ENCODE measurements at places on chromosomes 4 and X.
A peak's percentile ranks its signal among the peaks of the same experiment; 100 is the strongest.

DNA sequence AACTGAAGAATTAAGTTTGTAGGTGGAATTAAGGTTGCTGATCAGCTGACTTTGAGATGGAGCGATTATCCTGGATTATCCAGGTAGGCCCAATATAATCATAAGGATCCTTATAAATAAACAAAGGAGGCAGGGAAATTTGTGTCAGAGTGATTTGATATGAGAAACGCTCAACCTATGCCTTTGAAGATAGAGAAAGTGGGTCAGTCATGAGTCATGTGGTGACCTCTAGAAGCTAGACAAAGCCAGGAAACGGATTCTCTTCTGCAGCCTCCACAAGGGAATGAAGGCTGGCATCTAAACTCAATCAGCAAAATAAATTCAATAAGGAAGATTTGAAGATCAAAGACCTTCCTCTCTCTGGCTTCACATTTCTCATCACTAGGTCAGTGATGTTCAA, 41.5 kb upstream of the SMIM10 start:
- no peak for DNase-seq

DNA sequence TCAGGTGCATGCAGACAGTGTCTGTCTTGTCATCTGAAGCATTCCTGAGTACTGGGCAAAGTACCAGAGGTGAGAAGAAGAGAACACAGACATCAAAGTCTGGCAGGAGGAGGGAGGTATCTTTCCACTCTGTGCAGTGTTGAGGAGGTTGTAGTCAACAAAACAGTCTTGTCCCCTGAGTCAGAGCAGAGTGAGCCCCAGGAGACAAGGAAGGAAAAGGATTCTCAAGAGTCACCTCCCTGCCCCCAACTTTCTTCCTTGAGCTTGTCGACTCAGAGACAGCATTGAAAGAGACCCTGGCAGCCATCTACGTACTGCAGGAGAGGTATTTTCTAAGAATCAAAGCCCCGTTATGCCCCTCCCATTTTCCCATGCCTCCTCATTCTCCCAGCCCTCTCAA, 4.4 kb upstream of the SRPX start:
- DNase-seq: no peak

- DNase-seq: no peak
Measured at GRCh38 chr4:102787096-102787881, 26.5 kb upstream of the MANBA start.

- no peak for DNase-seq
Measured at GRCh38 chr4:77193046-77193445, 36.0 kb downstream of the CCNG2 start.

- no peak for DNase-seq
Measured at GRCh38 chr4:71266090-71266794, 72.6 kb upstream of the SLC4A4 start.

GRCh38 chr4:15037923-15038541, 35.8 kb downstream of the CPEB2 start:
- no peak for DNase-seq

- DNase-seq: no peak
Measured at GRCh38 chr4:102807345-102807744, 20.0 kb downstream of the UBE2D3 start.

- DNase-seq: no peak
Measured at GRCh38 chrX:151515237-151515636, 48.2 kb upstream of the PASD1 start.

GRCh38 chrX:72131317-72132294, at the start of gene RTL5:
Gene RTL5, minus strand, starts transcription at chrX:72131915.
- DNase-seq: peak; percentile 88

DNA sequence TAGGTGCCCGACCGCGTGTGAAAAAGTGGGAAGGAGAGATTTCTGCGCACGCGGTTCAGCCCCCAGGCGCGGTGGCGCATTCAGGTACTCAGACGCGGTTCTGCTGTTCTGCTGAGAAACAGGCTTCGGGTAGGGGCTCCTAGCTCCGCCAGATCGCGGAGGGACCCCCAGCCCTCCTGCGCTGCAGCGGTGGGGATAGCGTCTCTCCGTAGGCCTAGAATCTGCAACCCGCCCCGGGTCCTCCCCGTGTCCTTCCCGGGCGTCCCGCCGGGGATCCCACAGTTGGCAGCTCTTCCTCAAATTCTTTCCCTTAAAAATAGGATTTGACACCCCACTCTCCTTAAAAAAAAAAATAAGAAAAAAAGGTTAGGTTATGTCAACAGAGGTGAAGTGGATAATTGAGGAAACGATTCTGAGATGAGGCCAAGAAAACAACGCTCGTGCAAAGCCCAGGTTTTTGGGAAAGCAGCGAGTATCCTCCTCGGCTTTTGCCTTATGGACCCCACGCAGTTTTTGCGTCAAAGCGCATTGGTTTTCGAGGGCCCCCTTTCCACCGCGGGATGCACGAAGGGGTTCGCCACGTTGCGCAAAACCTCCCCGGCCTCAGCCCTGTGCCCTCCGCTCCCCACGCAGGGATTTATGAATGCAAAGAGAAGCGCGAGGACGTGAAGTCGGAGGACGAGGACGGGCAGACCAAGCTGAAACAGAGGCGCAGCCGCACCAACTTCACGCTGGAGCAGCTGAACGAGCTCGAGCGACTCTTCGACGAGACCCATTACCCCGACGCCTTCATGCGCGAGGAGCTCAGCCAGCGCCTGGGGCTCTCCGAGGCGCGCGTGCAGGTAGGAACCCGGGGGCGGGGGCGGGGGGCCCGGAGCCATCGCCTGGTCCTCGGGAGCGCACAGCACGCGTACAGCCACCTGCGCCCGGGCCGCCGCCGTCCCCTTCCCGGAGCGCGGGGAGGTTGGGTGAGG, 3.7 kb downstream of the SHOX start:
- DNase-seq: peak; percentile 73

DNA sequence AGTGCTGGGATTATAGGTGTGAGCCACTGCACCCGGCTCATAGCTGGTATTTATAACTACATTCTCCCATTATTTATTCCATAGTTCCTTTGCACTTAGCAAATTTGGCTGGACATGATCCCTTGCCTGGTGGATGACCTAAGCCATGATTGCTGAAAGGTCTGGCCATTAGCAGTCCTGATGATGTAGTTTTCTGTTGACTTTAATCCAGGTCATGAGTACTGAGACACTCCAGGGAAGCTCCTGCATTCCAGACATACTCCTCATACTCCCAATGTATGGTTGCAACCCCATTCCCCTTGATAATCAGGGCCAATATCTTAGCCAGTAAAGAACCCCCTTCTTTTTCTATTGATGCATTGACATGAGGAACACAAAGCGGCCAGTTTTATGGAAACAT, 24.4 kb upstream of the MGST2 start:
- no peak for DNase-seq

DNA sequence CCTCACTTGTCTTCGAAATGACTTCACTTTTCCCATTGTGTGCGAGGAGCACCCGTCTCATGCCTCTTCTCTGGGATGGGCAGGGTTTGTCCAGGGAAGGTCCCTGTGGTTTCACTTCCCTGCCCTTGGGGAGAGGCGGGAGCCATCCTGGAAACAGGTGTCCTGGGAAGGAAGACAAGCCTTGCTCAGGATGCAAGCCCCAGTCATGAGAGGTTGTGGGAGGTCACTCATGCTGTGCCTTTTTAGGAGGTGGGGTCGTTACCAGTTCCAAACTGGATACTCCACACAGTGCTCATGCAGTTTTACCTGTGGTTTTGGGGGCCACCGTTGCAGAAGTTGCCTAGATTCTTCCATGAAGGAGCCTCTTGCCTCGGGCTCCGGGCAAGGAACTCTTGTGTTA, 3.8 kb downstream of the RGS12 start:
- no peak for DNase-seq

- no peak for DNase-seq
Measured at GRCh38 chrX:97398030-97398551, 514.4 kb downstream of the RPA4 start.

- DNase-seq: no peak
Measured at GRCh38 chrX:49041744-49042580, 1.2 kb downstream of the TFE3 start.

- DNase-seq: no peak
Measured at GRCh38 chr4:156695163-156695562, 276.4 kb downstream of the PDGFC start.

DNA sequence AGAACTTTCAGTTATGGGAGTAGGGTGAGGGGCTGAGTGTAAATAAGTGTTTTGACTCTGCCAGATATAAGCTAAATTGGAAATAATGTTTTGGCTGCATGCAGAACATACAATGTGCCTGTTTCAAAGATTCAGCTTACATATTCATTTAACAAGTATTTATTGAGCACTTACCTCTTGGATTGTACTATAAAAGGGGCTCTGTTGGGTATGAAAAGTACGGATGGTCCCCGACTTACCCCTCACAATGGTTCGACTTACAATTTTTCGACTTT, 799 bp upstream of the AIFM1 start:
- DNase-seq: no peak

GRCh38 chr4:185573651-185574199, 38.4 kb upstream of the PDLIM3 start:
- no peak for DNase-seq

DNA sequence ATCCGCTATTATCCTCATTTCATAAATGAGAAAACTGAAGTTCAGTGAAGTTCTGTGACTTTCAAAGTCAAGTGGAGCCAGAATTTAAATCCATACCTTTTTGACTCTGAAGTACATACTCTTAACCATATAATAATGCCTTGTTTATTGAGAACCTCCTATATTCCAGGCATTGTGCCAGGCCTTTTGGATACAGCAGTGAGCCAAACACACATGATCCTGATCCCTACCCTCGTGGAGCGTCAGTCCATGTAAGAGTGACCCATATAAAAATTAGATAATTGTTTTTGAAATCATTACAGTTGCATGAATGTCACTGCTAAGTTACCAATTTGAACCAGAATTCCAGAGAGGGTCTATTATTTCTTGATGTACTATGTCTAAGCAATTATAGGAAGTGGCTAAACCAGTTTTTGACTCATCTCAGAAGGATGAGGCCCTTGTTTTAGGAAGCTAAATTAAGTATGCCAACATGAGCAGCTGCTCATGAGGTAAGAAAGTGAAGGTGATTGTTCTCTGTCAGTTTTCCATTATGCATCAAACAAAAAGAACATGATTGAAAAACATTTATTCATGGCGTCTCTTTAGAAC, 289.5 kb downstream of the GLUD2 start:
- DNase-seq: no peak

DNA sequence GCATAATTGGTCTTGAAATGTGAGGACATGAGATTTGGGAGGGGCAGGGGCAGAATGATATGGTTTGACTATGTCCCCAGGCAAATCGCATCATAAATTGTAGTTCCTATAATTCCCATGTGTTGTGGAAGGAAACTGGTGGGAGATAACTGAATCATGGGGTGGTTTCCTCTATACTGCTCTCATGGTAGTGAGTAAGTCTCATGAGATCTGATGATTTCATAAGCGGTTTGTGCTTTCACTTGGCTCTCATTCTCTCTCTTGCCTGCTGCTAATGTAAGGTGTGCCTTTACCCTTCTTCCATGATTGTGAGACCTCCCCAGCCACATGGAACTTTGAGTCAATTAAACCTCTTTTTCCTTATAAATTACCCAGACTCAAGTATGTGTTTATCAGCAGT, 2595.9 kb downstream of the PCDH7 start:
- DNase-seq: no peak

GRCh38 chr4:180407275-180407885, 1835.8 kb upstream of the TENM3 start:
- no peak for DNase-seq

- DNase-seq: no peak
Measured at GRCh38 chrX:82412858-82413257, 1095.2 kb upstream of the POU3F4 start.

- no peak for DNase-seq
Measured at GRCh38 chr4:169228076-169228475, 42.7 kb downstream of the SH3RF1 start.

- DNase-seq: no peak
Measured at GRCh38 chr4:96154676-96155075, 314.8 kb downstream of the PDHA2 start.

GRCh38 chrX:15356444-15356843, 21.1 kb upstream of the PIGA start:
- DNase-seq: no peak

- DNase-seq: peak; percentile 67
Measured at GRCh38 chrX:23434356-23434884, 99.8 kb downstream of the PTCHD1 start.

GRCh38 chrX:139762400-139763183, 54.6 kb upstream of the MCF2 start:
- no peak for DNase-seq

GRCh38 chr4:143514497-143514896, 995 bp downstream of the SMARCA5 start:
- peak; percentile 78 for DNase-seq

DNA sequence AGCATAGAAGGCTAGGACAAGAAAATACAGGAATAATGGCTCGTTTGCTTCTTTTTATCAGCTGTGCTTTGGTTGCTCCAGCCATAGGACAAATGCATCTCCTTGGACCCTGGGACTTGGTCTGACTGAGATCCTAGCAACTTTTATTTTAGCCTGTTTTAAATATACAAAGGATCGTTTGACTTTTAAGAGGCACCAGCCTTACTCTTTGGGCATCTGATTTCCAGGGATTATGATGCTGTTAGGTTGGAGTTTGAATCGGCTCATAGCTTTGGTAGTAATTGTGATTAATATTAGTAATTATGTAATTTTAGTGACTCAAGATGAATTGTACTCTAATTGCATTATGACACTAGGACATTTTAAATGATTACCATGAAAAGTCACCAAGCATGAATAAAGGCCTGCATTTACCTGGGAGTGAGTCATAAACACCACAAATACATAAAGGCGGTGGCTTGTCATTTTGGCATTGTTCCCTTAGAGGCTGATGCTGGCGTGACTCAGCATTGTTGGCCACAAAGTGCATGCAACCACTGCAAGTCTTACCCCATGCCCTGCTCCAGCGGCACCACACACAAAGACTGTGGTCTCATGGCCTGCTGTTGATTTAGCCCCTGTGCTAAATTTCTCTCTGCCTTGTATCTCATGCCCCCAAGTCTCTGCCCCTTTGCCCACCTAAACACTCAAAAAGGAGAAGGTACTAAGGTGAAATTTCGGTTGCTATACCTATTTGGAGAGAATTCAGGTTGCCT, 12.4 kb downstream of the GPAT3 start:
- DNase-seq: no peak

DNA sequence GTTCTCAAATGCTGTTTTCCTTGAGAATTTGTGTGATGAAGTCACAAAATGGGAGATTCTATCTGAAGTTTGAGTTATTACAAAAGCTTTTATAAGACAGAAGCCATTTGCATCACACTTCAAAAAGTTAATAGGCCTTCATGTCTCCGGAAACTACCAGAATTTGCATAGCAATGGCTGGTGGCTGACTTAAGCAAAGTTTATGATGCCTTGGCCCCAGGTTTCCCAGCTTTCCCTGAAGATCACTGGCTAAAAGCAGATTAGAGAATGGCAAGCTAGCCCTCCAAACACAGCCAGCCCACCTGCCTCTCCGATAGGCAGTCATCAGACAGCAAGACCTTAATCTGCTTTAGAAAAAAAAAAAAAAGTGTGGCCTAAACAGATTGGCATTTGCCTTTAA, 197.8 kb downstream of the HS3ST1 start:
- no peak for DNase-seq

DNA sequence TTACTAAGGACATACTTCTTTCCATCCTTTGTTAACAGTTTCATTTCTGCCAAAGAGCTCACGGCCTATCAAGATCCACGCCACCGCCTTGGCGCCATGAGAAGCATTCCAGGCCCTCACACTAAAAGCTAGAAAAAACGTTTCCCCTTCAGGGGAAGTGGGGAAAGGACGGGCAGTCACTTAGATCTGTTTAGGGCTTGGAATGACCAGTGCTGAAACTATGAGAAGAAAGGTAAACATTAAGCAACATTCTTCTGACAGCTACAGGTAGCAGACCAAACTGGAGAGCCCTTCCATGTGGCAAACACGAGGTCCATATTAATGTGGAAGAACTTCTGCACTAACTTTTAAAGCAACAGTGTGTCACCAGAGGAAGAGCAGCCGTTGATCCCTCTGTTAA, 146.7 kb downstream of the SH3KBP1 start:
- no peak for DNase-seq
